Gastroesophageal sphincter (tissue), 4 donors: ENCODE measurements at places on chromosomes 7 and 10. TPM values are rescaled to one million over a fixed set of nuclear protein-coding genes. Genes with fewer than 3 reads are reported as not detected.
A peak's percentile ranks its signal among the peaks of the same experiment; 100 is the strongest.

DNA sequence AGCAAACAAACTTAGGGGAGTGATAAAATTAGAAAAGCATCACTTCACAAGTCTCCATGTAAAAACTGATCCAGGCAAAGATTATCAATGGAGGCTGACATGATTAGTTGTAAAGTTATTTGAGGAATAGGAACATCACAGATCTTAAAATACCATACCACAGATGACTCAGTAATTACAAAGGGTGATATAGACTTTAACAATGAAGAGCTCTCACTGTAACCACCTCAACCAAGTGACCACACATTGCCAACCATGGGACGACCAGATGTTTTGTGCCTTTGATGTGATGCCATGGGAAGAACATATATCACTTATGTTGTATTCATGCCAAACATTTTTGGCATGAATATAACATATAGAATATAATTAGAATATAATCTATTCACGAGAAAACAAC, 11.7 kb downstream of the AASS start:
- no peak for ATAC-seq

- no peak for ATAC-seq
Observed at GRCh38 chr7:129227646-129228578, 3.1 kb downstream of the AHCYL2 start.

- no peak for ATAC-seq
Observed at GRCh38 chr10:28600056-28600455, 67.1 kb downstream of the WAC start.

GRCh38 chr10:121696854-121697253, 98.6 kb upstream of the FGFR2 start:
- ATAC-seq: no peak

SCRN1 gene
- total RNA-seq: 121 TPM

DNA sequence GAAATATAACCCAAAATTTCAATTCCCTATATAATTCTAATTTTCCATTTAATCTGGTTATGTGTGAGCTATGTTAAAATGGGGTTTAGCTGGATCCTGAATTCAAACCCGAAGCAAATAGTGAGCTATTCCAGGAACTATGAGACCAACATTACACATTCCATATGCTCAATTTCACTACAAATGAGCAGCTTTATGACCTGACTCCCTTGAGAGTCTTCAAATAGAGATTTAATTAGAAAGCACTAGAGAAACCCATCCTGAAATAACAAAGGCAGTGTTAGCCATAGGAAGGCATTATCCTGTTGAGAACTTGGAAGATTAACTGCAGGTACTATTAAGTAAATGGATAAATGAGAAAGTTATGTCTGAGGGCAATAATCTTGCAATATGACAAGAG, 890.0 kb downstream of the GRM8 start:
- ATAC-seq: no peak

- no peak for ATAC-seq
Observed at GRCh38 chr10:1535301-1535965, 201.9 kb downstream of the ADARB2 start.

CDC14C gene
- total RNA-seq: not detected

DNA sequence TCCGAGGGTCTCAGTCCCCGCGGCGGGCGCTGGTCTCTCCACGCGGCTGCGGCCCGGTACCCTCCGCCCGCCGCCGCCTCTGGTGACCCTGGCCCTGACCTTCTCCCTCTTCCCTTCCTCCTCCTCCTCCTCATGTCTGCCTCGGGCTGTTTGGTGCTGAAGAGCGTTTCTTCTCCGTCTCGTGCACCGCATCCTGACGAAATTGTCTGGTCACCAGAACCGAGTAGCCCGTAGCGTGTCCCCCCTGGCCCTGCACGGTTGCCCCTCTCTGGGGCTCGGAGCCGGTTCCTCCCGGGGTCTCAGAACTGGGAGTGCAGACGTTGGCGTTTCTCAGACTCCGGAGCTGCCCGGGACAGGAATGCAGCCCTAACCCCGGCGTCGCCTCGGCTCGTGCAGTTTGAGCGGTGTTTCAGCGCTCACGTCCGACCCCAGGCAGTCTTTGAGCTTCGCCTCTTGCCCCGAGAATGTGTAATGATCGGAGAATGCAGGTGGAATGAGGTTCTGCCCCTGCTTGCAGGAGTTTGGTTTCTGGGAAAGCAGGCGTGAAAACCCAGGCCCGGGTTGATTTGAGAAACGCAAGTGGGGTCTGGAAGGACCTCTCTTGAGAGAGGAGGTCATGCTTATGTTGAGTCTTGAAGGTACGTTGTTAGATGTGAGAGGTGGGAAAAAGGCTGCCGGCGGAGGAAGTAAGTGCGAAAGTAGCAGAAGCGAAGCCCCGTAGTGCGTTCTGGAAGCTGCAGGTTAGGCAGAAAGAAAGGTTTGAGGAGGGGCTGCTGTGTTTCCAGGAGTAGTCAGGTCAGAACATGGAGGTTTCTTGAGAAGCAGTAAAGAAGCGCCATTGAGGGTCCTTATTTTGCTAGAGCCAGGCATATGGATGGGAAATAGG, 743 bp downstream of the RBM17 start:
- no peak for ATAC-seq

MMP21 gene
- total RNA-seq: 0.81 TPM

- ATAC-seq: no peak
Observed at GRCh38 chr10:31103112-31103511, 71.4 kb upstream of the ZNF438 start.

- ATAC-seq: peak; percentile 61
Observed at GRCh38 chr7:56174875-56175760, 58.9 kb upstream of the NUPR2 start.

GRCh38 chr7:131057794-131058070, 269.9 kb upstream of the MKLN1 start:
- ATAC-seq: peak; percentile 39

ZNF503 gene
- 53.5 TPM for total RNA-seq

- ATAC-seq: no peak
Observed at GRCh38 chr10:130773941-130774340, 537.6 kb downstream of the TCERG1L start.

GRCh38 chr7:128266883-128267594, 26.0 kb downstream of the LEP start:
- ATAC-seq: peak; percentile 45

- no peak for ATAC-seq
Observed at GRCh38 chr10:120656107-120656506, 195.1 kb upstream of the WDR11 start.

GRCh38 chr10:124601431-124602120, 140.0 kb downstream of the LHPP start:
- no peak for ATAC-seq

GRCh38 chr10:103969857-103970627, 3.1 kb downstream of the SLK start:
- no peak for ATAC-seq

GRCh38 chr10:22839639-22840038, 88.2 kb upstream of the ARMC3 start:
- ATAC-seq: no peak

GRCh38 chr10:5512881-5513612, 11.7 kb upstream of the CALML3 start:
- ATAC-seq: no peak

GRCh38 chr7:6705959-6706665, 635 bp downstream of the ZNF12 start:
- peak; percentile 37 for ATAC-seq

- ATAC-seq: no peak
Observed at GRCh38 chr10:79323602-79324001, 23.7 kb upstream of the PPIF start.

GRCh38 chr7:149180722-149181449, 14.5 kb upstream of the ZNF282 start:
- ATAC-seq: no peak

TMEM213 gene
- total RNA-seq: not detected

DNA sequence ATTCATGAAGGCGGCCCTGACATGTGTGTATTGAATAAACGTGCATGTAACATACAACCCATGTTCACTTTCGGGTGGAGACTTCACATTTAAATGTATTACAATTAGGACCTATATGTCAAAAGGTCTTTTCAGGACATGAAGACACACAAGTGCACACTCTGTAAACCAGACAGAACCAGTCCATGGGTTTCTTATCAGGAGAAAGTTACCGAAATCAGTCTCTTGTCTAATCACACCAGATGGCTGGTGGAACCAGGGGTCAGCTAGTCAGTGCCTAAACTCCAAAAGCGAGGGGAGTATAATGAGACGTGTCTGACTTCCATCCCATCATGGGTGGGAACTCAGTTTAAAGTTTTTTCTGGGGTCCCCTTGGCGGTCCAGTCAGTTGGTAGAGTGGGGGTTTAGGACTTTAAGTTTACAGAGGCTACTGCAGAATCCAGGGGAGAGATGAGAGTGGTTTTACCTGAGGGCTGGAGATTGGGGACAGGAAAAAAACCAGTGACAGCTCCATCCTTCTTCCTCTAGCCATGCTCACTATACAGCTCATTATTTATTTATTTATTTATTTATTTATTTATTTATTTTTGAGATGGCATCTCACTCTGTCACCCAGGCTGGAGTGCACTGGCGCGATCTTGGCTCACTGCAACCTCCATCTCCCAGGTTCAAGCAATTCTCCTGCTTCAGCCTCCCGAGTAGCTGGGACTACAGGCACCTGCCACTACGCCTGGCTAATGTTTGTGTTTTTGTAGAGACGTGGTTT, 251.3 kb upstream of the LYZL1 start:
- no peak for ATAC-seq

ITGA8 gene
- 667 TPM for total RNA-seq

- ATAC-seq: no peak
Observed at GRCh38 chr7:13093160-13093559, 405.7 kb downstream of the ARL4A start.

DNA sequence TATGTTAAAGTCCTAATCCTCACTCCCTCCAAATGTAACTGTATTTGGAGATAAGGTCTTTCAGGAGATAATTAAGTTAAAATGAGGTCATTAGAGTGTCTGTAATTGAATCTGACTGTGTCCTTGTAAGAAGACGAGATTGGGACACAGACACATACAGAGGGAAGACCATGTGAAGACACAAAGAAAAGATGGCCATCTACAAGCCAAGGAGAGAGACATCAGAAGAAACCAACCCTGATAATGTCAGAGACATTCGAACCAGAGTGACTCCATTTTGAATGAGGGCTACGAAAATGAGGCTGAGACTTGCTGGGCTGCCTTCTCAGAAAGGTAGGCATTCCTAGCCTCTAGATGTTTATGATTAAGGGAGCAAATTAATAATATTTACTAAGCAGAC, 542 bp upstream of the SAMD9L start:
- no peak for ATAC-seq

PALD1 gene
- total RNA-seq: 12.5 TPM

GRCh38 chr10:31586723-31587638, 268.0 kb downstream of the ZEB1 start:
- no peak for ATAC-seq

- no peak for ATAC-seq
Observed at GRCh38 chr10:94521276-94522250, 24.0 kb upstream of the HELLS start.

- no peak for ATAC-seq
Observed at GRCh38 chr10:58712141-58712540, 199.5 kb downstream of the BICC1 start.

TACC2 gene
- 86.5 TPM for total RNA-seq

DNA sequence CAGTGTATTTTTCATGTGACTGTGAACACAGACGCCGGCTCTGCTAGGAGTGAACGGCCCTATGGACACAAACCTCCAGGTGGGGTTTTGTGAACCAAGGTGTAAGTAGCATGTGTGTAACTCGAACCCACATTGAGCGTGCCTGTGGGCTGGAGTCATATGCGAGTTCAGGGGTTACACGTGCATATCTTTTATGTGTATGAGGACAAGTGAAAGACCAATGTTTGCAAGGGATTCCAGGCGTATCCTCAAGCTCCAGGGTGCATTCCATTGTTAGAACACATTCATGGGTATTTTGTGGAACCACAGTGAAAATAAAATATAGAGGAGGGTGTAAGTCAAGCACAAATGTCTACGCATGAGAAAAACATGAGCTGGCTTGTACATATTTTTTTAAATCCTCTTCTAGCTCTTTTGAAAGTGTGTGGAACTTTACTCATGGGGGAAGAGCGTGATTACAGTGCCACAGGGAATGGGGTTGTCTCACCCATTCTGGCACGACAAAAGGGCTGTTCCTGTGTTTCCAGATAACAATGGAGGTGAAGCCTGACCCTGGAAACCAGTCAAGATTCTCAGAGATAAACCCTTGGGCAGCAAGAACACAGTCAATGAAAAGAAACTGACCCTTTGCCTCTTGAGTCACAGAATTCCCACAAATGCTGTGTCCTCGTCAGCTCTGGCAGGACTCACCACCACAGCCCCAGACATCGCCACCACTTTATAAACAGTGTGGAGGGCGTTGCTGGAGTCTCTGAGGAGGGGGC, 37.0 kb upstream of the GOT1 start:
- ATAC-seq: peak; percentile 57

DNA sequence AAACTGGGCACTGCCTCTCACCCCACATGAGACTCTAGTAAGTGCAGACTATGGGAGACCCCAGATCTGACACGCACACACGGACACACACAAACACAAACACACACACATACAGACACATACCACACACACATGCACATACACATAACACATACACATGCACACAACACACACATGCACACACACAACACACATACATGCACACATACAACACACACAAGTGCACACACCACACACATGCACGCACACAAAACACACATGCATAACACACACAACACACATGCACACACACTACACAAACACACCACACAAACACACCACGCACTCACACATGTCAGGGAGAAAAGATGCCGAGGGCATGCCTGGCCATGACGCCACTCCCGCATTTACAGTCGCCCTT, 205.5 kb downstream of the TYW1B start:
- no peak for ATAC-seq
